ENCODE measurements at places on chromosomes 11 and 22.

- no peak for DNase-seq
Observed at GRCh38 chr11:75032550-75032935, 43.8 kb downstream of the NEU3 start.

GRCh38 chr11:108897071-108897481 is 232.2 kb downstream of the DDX10 start:
- no peak for DNase-seq

DNA sequence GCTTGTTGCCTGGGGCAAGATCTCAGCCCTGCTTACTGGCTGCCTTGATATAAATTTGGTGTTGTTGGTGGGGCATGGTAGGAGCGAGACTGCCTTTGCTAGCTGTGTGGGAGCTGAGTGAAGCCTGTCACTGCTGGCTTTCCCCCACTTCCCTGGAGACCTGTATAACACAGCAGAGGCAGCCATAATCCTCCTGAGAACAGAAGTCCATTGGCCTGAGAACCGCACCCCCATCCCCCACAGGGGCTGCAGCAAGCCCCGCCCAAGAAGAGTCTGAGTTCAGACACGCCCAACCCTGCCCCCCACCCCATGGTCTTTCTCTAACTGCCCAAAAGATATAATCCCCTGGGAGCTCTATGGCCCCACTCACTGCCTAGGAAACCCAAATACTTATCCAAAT is 39.2 kb upstream of the ARHGAP42 start:
- no peak for DNase-seq

- no peak for DNase-seq
Observed at GRCh38 chr11:76247091-76247490, 40.8 kb upstream of the WNT11 start.

GRCh38 chr11:109112261-109112660 is 309.7 kb upstream of the C11orf87 start:
- no peak for DNase-seq

DNA sequence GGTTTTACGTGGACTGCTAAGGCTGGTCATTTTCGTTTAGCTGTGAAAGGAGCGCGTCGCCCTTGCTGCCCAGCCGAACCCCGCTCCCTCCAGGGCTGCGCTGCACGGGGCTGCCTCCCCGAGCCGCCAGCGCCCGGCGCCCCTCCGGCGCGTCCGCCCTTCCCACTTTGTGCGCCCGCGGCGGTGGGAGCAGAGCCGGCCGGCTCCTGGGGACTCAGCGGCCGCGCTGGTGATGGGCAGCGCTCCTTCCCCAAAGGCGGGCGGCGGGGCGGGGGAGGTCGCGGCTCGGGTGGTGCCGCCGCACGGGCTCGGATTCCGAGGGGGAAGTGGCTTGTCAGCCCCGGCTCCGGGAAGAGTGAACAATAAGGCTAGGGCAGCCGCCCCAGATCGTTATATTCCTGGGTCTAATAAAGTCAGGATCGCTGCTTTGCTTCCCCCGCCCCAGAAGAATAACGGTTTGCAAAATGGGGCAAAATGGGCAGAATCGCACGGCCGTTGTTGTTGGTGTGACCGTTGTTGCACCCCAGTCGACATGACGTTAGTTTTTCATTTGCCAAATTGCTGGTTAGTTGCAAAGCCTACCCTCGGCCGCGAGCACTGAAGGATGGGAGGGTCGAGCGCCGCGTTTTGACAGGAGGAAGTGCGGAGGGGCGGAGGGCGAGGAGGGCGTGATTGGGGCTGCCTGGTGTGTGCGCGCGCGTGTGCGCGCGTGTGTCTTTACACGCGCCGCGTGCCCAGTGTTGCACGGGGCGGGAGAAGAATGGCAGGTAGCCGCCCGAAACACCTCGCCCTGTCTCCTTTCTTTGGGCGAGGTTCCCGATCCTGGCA is 745 bp downstream of the NCAM1 start:
- DNase-seq, result no peak

GRCh38 chr22:46976598-46976997 is 214.1 kb downstream of the TBC1D22A start:
- no peak for DNase-seq

GRCh38 chr11:35814081-35814695 is 129.7 kb upstream of the LDLRAD3 start:
- no peak for DNase-seq

DNA sequence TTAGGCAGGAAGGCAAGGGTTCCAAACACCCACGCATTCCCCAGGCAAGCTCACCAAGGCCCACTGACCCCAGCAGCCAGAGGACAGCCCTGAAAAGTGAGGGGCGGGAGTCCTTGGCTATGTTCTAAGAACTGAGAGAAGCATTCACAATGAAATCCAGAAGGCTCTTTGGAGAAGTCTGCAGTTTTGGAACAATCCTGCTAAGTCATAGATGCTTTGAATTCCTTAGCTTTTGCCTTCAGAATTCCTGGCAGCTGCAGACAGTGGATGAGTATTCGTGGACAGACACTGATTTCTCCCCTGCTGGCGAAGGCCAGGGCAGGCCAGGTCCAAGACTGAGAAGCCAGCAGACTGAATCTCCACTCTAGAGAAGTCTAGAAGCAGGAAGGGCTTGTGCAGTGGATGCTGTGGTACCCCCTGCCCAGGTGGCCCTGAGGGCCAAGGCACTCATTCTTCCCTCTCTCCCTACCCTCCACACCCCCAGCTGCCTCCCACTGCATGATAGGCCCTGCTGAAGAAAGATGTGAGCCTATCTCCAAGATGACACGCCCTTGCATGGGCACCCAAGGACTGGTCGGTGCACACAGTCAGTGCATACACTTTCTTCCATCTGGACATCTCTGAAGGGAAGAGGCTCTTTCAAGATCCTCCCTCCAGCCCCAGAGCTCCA is 133.2 kb upstream of the TEAD1 start:
- DNase-seq, result no peak

DNA sequence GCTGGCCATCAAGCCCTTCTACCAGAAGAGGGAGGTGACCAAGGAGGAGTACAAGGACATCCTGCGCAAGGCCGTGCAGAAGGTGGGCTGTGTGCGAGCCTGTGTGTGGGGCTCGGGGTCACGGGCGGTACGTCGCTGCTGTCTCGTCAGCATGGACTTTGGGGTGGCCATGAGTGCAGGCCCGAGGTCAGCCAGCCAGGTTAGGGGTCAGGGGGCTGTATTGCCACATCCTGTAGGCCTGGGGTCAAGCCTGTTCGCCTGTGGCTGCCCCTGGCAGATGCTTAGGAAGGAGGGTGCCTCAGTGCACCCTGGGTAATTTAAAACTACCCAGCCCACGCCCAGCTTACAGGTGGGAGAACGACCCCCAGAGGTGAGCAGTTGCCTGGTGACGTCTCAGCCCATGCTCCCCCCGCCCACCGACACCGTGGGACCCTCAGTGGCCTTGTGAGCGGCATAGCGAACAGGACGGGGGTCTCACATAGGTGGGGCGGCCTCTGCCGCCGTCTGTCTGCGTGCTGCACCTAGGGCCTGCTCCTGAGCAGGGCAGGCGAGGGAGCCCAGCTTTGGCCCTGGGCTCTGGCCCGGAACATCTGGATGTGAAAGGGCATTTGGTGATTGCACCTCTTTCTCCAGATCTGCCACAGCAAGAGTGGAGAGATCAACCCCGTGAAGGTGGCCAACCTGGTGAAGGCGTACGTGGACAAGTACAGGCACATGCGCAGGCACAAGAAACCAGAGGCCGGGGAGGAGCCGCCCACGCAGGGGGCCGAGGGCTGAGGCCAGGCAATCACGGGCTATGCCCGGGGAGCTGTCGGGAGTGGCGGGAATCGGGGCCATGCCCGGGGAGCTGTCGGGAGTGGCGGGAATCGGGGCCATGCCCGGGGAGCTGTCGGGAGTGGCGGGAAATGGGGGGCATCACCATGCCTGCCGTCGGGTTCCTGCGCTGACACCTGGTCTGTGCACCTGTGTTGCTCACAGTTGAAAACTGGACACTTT is 4.5 kb downstream of the IRF7 start:
- no peak for DNase-seq

GRCh38 chr11:13874597-13874996 is 87.9 kb upstream of the SPON1 start:
- DNase-seq, result no peak

- no peak for DNase-seq
Observed at GRCh38 chr11:68127714-68128681, 6.8 kb upstream of the CHKA start.

GRCh38 chr11:111793863-111794262 is 27.7 kb upstream of the PPP2R1B start:
- no peak for DNase-seq

GRCh38 chr22:50025993-50026392 is 13.4 kb upstream of the IL17REL start:
- no peak for DNase-seq

- DNase-seq, result no peak
Observed at GRCh38 chr11:134801570-134801969, 389.5 kb upstream of the B3GAT1 start.

GRCh38 chr11:128575174-128575960 is 12.0 kb downstream of the ETS1 start:
- DNase-seq, result no peak

DNA sequence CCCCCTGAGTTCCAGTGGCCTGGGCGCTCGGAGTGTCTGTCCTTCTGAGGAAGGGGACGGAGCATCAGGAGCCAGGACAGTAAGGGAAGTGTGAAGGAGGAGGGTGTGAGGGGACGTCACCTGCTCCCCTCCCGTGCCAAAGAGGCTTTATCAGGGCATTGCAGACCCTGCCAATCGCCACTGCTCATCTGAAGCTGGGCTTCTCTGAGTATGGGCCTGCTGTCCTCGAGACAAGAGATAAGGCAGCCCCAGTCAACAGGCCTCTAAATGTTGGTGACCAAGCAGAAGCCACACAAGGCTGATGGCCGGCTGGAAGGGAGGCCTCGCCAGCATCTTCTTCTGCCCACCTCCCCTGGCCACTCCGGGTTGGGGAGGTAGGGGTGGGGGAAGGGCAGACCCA is 29.8 kb downstream of the LIF start:
- DNase-seq, result no peak

DNA sequence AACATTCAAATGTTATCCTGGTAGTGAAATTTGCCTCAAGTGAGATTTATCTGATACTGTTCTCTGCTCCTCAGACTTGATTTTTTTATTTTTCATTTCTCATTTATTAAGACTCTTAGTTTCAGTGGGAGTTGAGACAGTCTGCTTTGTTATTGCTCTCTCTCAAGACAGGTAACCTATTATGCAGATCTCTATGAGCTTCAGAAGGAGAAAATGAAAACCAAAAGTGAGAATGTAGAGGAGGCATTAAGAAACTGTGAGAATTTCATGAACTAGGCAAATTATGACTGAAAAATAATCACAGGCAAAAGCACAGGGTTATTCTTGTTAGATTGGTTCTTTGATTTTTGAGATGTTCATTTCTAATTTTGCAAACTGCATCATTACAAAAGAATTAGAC is 290.0 kb upstream of the CHORDC1 start:
- no peak for DNase-seq

DNA sequence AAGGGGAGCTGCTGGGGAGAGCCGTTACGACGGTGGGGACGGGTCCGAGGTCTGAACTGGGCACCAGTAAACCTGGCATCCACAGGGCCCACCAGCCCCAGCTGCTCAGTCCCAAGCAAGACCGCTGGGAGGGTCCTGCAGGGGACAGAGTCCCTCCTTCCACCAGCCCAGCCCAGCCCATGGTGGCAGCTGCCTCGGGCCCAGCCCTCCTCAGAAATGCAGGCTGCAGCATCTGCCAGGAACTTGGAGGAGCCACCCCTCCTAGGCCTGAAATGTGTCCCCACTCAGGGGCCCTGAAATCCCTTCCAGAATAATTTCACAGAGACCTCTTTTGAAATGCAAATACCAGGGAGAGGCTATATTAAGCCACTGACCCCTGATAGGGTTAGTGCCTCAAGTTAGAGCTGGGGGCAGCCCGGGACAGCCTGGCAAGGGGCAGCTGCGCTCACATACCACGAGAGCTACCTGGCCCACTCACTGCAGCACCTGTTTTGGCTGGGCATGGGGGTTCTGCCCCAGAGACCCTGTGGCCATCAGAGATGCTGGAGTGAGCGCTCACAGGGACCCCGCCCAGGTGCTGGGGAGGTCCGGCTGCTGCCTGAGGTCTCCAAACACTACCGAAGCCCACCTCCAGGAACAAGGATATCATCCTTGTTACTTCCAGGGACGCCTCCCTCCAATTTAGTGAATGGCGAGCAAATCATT is 53.1 kb downstream of the CELSR1 start:
- DNase-seq, result no peak

DNA sequence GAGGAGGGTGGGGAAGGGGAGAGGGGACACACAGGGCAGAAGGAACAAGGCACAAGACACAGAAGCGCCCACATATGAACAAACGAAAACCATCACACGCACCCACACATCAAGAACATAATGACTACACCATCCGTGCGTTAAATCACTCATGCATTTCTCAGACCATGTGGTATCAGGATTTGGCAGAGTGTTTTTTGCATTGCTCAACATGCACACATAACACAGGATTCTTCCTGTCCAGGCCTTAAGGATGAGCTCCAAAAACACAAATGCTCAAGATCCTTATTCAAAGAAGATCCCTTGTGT is 309.5 kb downstream of the CADM1 start:
- no peak for DNase-seq

Data from CD4-positive, alpha-beta memory T cell (primary cell).